ENCODE measurements at places on chromosomes 2 and 18.

GRCh38 chr2:1495676-1496358, 82.6 kb downstream of the TPO start:
- no peak for DNase-seq

DNA sequence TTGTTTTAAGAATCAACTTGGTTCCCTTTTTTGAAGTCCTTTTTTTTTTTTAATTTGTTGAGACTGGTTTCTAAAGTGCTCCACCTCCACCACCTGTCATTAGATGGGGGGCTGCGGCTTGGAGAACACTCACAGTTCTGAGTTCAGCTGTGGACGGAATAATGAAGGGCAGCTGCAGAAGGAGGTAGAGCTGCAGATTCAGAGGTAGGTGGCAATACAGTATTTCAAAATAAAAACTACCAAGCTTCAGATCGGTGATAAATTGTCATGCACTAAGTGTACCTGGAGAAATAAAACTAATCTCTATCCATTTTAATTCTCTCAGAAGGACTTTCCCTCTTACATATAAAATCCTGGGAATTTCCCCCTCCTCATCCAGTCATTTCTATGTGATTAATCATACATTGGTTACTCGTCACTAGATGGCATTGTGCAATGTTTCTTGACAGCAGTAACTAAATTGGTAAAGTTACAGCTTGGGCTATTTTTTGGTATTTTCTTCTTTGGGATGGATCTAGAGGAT, 81.1 kb upstream of the SLC39A10 start:
- no peak for DNase-seq

- no peak for DNase-seq
Observed at GRCh38 chr2:6352906-6353515, 512.7 kb downstream of the CMPK2 start.

DNA sequence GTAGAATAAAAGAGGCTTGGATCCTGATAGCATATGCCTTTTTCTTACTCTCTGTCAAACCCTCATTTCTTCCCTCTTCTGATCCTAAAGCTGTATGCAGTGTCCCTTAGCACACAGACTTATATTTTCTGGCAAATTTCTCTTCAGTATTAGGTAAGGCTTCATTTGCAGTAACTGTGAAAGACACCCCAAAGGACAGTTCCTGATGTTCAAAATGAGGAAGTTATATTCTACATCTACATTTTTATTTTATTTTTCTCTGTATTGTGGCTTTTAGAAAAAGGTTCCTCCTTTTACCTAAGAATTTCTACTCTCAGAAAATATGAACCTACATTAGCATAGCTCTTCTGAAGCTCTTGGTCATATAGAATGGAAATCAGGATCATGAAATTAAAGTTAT, 261.7 kb downstream of the PDE11A start:
- no peak for DNase-seq

GRCh38 chr18:23565916-23566547, 20.3 kb downstream of the NPC1 start:
- DNase-seq = no peak

DNA sequence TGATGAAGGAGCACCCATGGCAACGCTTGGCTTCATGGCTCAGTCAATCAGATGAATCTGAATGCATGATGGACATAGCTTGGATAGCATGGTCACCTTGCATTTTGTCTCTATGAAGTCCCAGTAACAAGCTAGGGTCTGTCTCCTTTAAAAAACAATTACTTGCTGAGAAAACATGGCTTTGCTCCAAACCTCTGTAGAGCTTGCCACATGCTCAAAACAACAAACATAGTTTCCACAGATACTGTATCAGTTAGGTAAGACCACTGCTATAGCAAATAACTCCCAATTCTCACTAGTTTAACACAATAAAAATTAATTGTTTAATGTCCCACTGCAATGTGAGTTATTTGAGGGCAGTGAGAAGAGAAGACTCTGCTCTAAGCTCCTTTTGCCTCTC, 401.0 kb downstream of the IRS1 start:
- DNase-seq = no peak

- DNase-seq = no peak
Observed at GRCh38 chr18:62999392-62999791, 284.1 kb downstream of the PHLPP1 start.

- DNase-seq = no peak
Observed at GRCh38 chr18:63141778-63142176, 177.8 kb downstream of the BCL2 start.

DNA sequence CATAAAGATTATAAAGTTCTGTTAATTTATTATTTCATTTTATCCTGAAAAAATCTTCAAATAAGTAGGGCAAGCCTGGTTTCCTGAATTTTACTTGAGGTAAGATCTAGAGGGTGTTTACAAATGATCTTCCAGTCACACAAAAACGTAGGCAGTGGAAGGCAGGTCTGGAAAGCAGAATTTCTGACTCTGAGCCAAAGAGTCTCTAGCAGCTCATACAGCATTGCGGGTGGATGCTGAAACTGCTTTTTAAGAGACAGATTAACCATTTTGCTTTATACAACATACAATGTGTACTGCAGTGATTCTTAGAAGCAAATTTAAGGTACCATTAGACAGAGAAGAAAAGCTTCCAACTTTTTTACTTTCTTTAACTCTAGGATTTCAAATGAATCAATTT, 117.0 kb downstream of the FTCDNL1 start:
- DNase-seq = no peak

- DNase-seq = no peak
Observed at GRCh38 chr2:235960716-235961640, 207.2 kb downstream of the GBX2 start.

DNA sequence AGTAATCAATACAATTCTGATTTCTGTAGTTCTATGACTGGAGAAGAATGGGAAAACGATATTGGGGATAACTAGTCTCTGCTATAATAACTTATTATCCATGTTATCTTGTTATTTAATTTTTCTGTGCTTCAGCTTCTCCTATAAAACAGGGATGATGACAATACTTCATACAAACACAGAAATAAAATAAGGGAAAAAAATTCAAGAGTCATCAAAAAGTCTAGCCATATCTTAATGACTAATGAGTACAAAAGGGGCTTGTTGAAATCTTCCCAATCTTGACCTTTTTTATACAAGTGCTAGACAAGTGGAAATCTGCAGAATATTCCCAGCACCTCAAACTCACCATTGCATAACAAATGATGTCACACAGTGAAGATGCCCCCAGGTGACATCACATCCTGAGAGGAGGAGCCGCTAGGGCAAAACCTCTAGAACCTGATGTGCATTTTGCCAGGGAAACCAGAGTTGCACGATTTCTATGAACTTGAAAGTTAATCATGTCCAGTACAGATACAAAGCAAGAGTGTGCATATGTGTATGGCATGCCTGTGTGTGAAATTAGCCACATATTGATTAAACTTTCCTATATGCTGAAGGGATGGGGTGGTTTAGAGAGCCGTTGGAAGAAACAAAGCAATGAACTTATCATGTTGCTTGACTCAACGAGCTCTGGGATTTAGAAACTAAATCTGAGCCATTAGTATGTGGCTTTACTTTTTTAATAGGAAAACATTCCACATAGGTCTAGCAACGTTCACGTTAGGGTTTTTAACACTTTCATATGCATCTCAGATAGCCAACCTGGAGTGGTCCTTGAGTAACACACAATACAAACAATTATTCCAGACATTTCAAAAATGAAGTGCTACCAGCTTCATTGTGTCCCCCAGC, 278.9 kb downstream of the SLC4A3 start:
- DNase-seq = no peak

DNA sequence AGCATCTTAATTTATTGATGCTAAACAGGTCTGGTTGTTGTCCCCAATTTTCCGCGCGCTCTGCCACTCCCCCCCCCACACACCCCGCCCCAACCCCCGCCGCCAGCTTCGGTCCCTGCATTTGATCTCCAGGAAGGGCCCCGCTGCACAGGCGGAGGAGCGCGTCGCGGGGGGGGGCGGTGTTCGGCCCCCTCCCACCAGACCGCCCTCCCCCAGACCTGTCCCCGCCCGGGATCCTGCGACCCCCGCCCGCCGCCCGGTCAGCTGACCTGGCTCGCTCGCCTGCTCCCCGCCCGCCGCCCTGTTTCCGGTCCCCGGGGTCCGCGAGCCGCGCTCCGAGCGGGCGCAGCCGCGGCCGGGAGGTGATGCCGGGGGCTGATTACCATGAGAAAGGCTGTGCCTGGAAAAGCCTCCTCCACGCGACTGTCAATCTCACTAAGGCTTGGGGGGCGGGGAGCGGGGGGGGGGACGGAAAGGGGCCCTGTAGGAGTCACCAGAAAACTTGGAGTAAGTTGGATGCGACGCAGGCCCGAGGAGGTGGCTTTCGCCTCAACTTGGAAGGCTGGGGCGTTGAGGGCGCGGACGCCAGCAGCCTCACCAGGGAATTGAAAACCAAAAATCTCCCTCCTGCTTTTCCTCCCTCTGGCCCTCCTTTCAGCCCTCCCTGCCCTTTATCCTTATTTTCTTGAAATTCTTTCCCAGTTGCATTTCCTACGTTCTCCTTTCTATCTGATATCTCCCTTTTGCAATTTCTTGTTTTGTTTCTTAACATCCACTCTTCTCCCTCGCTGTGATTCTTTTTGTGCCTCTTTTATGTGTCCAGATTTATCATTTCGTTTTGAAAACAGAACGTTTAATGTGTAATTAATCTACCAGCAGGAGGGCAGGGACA, 4.4 kb upstream of the ZEB2 start:
- no peak for DNase-seq

DNA sequence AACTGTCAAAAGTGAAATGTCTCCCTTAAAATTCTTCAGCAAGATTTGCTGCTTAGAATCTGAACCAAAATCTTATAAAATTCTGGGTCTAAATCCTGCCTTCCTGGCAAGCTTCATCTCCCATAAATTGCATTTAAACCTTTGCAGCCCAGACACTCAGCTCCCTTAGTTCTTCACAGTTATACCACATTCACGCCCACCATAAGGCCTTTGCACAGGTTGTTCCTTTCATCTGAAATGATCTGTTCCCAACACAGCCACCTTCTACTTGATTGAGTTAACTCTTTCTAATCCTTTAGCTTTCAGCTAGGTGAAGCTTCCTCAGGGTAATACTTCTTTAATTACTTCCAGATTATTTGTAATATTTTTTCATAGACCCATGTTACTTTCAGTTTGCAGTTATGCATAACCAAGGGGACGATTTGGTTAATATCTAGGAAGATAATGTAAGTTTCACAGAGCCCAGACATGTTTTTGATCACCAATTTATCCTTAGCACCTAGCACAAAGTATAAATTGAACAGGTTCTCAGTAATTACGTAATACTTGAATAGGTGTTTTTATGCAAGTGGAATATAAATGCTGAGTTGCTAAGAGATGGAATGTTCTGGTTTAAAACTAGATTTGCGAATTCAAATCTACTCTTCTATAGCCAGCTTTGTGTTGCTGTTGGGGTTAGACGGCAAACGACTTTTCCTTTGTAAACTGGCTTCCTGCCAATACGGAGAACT, 779.7 kb upstream of the PKDCC start:
- no peak for DNase-seq

DNA sequence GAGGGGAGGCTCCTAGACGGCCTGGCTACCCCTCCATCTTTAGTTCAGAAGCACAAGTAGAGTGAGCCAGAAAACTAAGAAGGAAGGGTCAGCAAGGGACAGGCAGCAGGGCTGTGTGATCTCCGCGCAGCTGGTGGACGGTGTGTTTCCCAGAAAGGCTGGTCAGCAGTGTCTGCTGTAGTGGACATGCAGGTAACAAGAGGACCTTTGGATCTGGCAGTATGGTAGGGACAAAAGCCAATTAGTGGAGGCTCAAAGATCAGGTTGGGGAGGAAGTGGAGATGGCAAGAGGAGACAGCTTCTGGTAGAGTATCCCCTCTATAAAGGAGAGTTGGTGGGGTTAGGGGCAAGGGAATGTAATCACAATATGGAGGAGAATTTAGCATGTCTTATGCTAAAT, 95.1 kb downstream of the NCK2 start:
- DNase-seq = no peak

DNA sequence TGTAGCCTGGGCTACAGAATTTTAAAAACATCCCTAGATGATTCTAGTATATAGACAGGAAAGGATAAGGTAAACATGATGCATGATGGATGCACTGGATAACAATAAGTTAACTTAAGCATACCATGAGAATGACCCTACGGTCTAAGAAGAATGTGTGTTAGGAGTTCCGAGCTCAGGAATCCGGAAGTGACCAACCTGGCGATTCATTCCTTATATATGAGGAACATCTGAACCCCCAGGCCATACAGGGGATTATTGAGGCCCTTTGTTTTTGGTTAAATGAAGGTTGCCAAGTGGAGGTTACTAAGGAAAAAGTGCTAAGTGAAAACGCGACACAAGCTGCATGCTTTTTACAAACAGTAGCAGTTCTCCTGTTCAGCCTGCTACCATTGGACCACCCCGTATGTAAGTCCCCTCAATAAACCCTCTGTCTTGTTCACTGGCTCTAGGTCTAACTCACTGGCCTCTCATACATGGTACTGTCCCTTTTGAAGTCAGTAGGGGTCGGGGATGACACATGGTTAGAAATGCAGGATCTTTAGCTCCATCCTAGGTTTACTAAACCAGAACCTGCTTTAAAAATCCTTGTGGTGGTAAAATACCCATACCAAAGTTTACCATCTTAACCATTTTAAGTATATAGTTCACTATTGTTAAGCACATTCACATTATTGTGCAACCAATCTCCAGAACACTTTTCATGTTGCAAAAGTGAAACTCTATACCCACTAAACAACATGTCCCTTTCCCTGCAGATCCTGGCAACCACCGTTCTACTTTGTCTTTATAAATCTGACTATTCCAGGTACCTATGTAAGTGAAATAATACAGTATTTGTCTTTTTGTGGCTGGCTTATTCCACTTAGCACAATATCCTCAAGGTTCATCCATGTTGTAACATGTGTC, 111.0 kb upstream of the MAP4K3 start:
- no peak for DNase-seq

GRCh38 chr18:60826346-60826745, 453.8 kb upstream of the MC4R start:
- DNase-seq = no peak

DNA sequence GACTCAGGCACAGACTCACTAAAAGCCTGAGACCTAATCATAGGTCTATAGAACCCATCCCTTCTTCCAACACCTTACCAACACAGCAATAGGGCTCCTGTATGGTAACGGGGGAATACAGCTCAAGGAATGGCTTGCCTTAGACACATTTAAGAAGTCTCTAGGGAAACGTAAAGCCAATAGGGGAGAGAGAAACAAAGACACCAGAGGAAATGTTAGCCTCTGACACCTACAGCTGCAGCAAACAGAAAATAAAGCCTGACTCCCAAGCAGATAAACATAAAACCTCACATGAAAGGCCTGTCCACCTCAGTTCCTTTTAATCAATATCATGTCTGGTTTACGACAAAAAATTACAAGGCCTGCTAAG, 51.1 kb upstream of the NCOA1 start:
- no peak for DNase-seq
